Thoracic aorta (tissue), 2 donors: ENCODE measurements at places on chromosomes 2 and 18.

- H3K27me3 ChIP-seq = no peaks in the 10 kb centered on the region
- no peaks in the 10 kb centered on the region for H3K4me1 ChIP-seq
- no peaks in the 10 kb centered on the region for H3K36me3 ChIP-seq
- H3K27ac ChIP-seq = no peak overlapping the region
- no peak for DNase-seq
These were observed 7.5 kb upstream of the YPEL5 start for GRCh38 chr2:30139131-30139870.

- peak overlapping the region; percentile 6 for H3K27ac ChIP-seq
- no peaks in the 10 kb centered on the region for H3K27me3 ChIP-seq
- peaks cover 6% of the 10 kb centered on the region for H3K4me1 ChIP-seq
- no peaks in the 10 kb centered on the region for H3K36me3 ChIP-seq
These were observed 146.6 kb downstream of the RDH14 start for GRCh38 chr2:18413676-18414396.

GRCh38 chr2:170817093-170818035 lies 677 bp downstream of the GAD1 start:
- peaks cover 63% of the 10 kb centered on the region for H3K4me1 ChIP-seq
- no peak for DNase-seq
- peak overlapping the region; percentile 73 for H3K4me3 ChIP-seq
- no peaks in the 10 kb centered on the region for H3K36me3 ChIP-seq
- H3K27ac ChIP-seq = peak overlapping the region; percentile 62

DNA sequence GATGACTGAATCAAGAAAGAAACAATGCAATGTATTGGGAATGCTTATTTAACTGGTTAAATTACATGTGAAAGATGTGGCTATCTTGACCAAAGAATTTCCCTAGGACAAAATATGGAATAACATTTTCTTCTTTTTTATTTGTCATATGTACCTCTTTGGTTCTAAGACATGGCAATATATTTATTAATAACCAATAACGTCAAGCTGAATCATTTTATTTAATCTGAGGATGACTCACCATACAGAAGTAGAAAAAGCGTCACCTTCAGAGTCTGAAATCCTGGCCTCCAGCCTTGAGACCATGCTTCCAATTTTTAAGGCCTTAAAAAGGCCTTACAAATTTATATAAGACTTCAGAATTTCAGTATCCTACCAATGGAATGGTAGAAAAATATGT lies 1464.9 kb downstream of the SUCLG1 start:
- DNase-seq = no peak
- H3K27me3 ChIP-seq = no peaks in the 10 kb centered on the region
- no peak overlapping the region for H3K4me3 ChIP-seq

DNA sequence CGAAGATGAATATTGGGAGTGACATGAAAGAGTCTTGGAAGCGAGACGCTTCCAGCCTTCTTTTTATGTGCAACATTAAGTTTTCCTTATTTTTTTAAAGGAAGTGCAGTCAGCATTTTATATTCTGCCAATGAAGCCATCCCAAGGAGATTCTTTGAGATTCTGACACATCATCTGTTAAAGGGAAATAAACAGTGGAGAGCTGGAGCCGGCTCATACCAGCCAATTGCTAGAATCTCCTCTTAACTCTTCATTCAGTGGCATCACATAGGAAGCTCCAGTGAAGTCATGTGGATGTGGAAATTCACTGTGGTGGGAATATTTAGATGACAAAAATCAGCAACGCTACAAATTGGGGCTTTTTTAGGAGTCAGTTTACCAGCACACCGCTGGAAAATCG lies 23.7 kb upstream of the GPR39 start:
- H3K4me1 ChIP-seq = no peaks in the 10 kb centered on the region
- H3K27me3 ChIP-seq = no peaks in the 10 kb centered on the region
- no peak overlapping the region for H3K4me3 ChIP-seq
- H3K27ac ChIP-seq = no peak overlapping the region

DNA sequence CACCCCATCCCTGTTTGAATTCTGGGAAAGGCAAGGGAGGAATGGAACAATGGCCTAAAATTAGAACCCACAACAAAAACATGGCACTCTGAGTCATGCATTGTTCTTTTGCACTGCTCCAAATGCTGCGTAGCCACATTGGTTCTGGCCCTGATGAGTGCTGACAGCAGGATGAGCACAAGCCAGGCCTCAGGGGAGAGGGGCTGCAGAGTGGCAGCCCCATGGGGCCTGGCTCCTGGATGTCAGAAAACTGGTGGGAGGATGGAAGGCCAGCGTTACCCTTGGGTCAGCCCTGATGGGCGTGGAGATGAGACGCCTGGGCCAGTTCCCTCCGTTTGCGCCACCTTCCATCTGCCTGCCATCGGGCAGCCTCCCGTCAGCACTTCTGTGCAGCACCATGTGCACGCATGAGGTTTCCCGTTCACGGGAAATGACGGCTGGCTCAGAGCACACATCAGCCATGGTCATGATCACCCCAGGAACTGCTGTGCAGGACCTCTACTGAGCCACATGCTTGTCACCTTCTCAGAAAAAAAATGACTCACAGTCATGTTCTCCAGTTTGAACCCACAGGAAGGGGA lies 65.6 kb downstream of the CYP26B1 start:
- no peaks in the 10 kb centered on the region for H3K36me3 ChIP-seq
- H3K4me1 ChIP-seq = no peaks in the 10 kb centered on the region
- H3K27ac ChIP-seq = no peak overlapping the region
- H3K27me3 ChIP-seq = no peaks in the 10 kb centered on the region
- H3K4me3 ChIP-seq = no peak overlapping the region
